Adipose tissue (tissue), 3 donors: ENCODE measurements at places on chromosomes 12 and 14. TPM values are rescaled to one million over a fixed set of nuclear protein-coding genes. Genes with fewer than 3 reads are reported as not detected.

The CCDC198 gene
- not detected for polyA plus RNA-seq

The SLC25A21 gene
- 0.34 TPM for polyA plus RNA-seq

The NTN4 gene
- polyA plus RNA-seq = 11.1 TPM

The LMNTD1 gene
- 1.1 TPM for polyA plus RNA-seq

The TMTC1 gene
- 35.1 TPM for polyA plus RNA-seq

The TCL1B gene
- polyA plus RNA-seq = not detected

The HCAR3 gene
- polyA plus RNA-seq = 12.6 TPM

The HVCN1 gene
- 1.3 TPM for polyA plus RNA-seq

The PLD4 gene
- polyA plus RNA-seq = not detected

The PROX2 gene
- not detected for polyA plus RNA-seq

The COCH gene
- 3.3 TPM for polyA plus RNA-seq

The FOXA1 gene
- polyA plus RNA-seq = 2.1 TPM

The SOX5 gene
- polyA plus RNA-seq = 7.2 TPM

The C14orf180 gene
- polyA plus RNA-seq = 9.5 TPM

The AGAP2 gene
- 0.77 TPM for polyA plus RNA-seq

The DCP1B gene
- 5.8 TPM for polyA plus RNA-seq

The DCN gene
- polyA plus RNA-seq = 1,769 TPM

The CMKLR1 gene
- polyA plus RNA-seq = 5.3 TPM

The CEP290 gene
- 2.5 TPM for polyA plus RNA-seq

The AMN gene
- 1.5 TPM for polyA plus RNA-seq

The MYF6 gene
- 1.0 TPM for polyA plus RNA-seq

The KRT3 gene
- polyA plus RNA-seq = not detected

The DAO gene
- polyA plus RNA-seq = not detected

The MNAT1 gene
- 28.0 TPM for polyA plus RNA-seq

The FCF1 gene
- polyA plus RNA-seq = 26.8 TPM

The STYK1 gene
- polyA plus RNA-seq = 0.86 TPM

The ISM2 gene
- not detected for polyA plus RNA-seq

The OR11H7 gene
- polyA plus RNA-seq = not detected

The CLEC9A gene
- not detected for polyA plus RNA-seq

The FSCB gene
- polyA plus RNA-seq = not detected

The PTPN6 gene
- polyA plus RNA-seq = 24.2 TPM

The KCNH3 gene
- 0.21 TPM for polyA plus RNA-seq

The DPF3 gene
- 0.41 TPM for polyA plus RNA-seq

The IGFBP6 gene
- polyA plus RNA-seq = 21.8 TPM

The NPFF gene
- polyA plus RNA-seq = 0.21 TPM

The PLEKHG7 gene
- not detected for polyA plus RNA-seq

The GALNT16 gene
- polyA plus RNA-seq = 4.7 TPM

The C14orf39 gene
- not detected for polyA plus RNA-seq

The GPR68 gene
- 0.22 TPM for polyA plus RNA-seq

The TAPBPL gene
- polyA plus RNA-seq = 8.0 TPM

The CD163 gene
- 211 TPM for polyA plus RNA-seq

The RNF212B gene
- polyA plus RNA-seq = 0.06 TPM

The CEP83 gene
- 3.5 TPM for polyA plus RNA-seq

The RTN1 gene
- 6.2 TPM for polyA plus RNA-seq
